Gastrocnemius medialis (tissue), 4 donors: ENCODE measurements at places on chromosomes 2 and 18.

DNA sequence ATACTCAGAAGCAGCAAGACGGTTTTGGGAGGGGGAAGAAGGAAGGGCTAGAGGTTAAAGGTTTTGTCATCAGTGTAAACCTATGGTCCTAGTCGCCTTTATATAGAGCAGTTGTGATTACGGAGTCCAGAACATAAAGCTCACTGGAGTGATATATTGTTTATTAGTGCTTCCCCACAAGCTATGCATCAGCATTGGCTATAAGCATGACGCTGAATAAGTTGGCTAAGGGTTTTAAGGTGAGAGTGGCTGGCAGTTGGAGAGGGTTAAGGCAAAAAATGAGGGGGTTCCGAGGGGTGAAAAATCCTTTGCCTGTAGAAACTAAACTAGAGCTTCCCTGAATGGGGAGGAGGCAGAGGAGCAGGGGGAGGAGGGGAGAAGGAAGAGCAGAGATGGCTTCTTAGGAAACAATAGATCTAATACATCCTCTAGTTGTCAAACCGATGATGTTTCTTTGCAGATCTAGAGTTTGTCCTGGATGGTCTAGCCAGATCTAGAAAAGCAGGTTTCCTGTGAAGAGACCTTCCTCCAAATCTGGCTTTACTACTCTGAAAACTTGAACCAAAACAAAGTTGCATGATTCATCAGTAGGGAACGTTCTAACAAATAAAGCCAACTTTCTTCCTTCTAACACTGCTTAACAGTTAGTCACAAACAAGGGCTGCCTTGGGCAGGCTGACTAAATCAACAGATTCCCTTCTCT, 2.5 kb downstream of the KLF7 start:
- DNase-seq: no peak

DNA sequence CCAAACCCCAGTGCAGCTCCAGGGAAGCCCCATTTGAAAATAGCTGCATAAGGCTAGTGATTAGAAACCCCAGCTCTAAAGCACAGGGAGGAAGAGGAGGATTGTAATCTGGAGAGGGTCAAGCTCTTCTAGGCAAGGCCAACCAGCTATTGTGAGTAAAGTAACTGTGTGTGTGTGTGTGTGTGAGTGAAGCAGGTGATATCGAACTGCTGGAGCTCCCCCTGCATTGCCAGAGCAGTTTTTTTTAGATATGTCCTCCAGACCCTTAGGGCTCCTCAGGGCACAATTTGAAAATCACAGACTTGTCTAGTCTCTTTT, 177.4 kb upstream of the NABP1 start:
- no peak for DNase-seq

DNA sequence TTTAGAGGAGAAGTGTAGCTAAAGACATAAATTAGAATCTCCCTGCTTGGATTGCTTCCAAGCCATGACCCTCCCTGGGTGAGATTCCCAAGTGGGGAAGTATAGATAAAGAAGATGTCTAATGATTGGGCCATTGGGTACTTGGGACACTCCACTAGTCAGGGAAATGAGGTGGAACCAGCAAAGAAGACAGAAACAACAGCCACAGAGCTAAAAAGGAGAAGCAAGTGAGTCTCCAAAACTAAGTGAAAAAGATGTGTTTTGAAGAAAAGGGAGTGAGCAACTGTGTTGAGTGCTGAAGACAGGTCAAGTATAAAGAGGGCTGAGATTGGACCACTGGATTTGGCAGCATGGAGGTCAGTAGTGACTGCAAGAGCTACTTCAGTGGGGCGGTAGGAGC, 276.7 kb upstream of the STON1 start:
- DNase-seq: no peak

DNA sequence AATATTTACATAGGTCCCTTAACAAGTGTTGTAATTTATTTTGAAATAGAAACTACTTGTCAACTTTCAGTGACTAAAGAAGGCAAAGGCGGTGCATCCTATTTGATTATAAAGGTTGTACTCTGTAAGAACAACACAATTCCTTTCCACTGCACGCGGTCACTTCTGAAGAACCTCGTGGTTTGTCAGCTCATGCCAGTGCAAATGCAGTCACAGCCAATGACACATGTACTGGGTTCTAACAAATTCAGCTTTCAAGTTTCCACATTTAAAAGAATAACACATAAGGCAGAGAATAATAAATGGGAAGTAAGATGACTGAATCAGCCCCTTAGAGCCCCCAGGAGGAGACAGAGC, 39.7 kb downstream of the CYB5A start:
- DNase-seq: no peak

DNA sequence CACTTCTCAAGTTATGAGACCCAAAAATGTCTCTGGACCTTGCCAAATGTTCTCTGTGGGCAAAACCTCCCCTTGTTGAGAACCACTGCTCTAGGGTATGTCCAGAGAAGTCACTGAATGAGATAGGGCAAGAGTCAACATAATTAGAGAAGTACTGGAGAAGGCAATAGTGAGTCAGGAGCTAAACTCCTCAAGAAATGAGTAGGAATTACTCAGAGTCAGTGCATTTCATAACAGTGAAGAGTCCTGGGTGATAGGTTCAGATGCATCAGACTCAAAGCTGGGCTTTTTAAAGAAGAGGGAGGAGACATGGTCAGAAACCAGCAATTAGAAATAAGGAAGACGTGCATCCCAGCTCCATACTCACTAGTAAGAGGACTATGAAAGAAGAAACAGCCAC, 38.6 kb upstream of the IHH start:
- DNase-seq: no peak

GRCh38 chr2:80073134-80073561, 231.4 kb downstream of the LRRTM1 start:
- DNase-seq: no peak

- DNase-seq: no peak
These were observed 34.3 kb downstream of the KIF1A start for GRCh38 chr2:240785424-240786335.

- DNase-seq: no peak
These were observed 52.3 kb upstream of the ITGB6 start for GRCh38 chr2:160252278-160252887.

DNA sequence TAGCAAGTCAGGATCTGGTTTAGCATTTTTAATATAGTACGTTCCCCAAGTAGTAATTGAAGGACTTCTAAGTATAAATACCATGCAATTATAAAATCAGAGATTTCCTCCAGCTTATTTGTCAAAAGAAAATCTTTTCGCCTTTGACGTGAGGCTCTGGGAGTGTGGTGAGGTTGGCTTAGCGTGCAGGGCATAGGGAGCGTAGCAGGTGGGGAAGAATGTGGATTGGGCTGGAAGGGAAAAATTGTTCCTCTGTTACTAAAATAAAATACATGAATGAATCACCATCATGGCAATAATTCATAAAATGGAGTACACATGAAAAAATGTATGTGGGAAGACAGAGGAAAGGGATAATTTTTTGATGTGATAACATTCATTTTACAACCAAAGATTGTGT, 5.4 kb upstream of the IL1RL2 start:
- no peak for DNase-seq

DNA sequence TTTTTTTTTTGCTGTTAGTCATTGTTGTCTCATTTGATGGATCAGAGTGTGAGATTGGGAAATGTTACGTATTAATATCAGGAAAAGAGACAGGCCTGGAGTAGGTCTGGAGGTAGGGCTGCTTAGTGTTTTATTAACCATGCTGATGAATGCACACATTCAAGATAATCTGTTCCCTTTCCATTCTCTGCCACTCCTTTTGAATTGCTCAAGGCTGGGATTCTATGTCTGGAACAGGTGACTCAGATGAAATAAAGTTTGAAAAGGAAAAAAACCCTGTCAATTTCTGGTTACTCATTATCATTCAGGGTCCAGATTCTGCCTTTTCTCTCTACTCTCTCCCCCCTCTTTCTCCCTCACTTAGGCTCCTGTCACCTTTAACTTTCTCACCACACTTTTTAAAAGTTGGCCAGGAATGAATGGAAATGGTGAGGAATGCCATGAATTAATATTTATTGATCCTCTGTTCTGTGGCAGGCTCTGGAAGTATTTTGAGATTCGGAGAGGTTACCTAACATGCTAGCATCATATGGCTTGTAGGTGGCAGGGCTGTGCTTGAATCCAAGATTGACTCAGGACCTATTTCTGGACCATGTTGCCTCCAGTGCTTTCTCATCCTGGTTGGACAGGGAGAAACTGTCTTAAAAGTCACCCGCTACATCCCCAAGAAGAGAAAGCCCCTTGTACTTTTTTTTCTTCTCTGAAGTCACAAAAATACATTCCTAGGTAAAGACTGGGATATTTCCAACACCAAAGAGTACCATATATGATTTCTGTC, 40.2 kb downstream of the MAP4K4 start:
- peak; percentile 75 for DNase-seq
